SK-MEL-5 (cell line): ENCODE measurements at places on chromosomes 1 and 21.

DNA sequence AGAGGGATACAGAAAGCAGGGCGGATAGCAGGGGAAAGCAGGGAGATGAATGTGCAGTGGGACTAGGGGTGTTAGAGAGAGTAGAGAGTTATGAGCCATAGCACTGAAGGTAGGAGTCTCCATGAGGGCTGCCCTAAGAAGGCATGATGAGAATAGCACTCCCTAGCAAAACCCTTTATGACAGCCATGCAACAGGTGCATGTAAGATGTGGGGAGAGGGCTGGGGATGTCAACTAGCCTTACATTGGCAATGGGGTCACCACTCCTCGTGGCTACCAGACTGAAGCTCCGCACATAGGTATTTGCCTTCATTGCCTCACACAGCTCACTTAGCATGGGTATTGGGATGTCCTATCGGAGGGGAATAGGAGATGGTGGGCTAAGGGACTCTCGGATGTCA lies 4.6 kb downstream of the TMOD4 start:
- no peak for DNase-seq

- DNase-seq: no peak
These were observed 343.4 kb downstream of the PLPP3 start for GRCh38 chr1:56235909-56236510.

- DNase-seq: no peak
These were observed 33.4 kb upstream of the ATP1B1 start for GRCh38 chr1:169072945-169073725.

DNA sequence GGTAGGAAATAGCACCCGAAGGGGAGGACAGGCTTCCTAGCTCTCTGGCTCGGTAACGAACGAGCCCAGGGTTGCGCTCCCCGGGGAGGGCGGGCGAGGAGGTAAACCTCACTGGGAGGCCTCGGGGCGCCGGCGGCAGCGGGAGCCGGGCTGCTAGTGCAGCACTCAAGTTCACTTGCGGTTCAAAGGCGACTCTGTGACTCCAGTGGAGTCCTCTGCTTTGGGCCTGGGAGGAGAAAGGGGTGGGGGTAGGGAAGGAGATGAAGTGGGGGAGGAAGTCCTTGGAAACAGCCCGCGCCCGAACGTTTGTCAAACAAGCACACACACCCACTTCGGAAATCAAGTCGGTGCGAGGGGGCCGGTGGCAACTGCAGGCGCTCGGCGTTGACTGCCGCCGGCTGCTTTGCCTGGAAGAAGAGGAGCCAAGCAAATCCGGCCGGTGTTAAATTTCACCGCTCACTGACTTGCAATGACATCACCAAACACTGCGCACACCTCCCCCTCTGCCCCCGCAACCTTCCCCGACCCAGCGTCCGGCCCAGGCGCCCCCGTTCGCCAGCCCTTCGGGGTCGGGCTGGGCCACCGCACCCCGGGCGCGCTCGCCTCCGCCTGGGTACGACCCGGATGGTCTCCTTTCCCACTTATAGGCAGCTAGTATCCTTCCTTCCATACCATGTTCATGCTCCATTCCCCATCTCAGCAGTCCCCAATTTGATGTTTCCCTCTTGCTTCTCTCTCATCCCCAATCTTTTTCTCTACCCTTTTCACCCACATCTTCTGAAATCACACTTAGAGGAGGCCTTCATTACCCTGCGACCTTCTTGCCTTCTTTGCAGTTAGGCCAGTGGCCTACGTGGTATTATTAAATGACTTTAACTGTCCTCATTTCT lies at the start of gene COL24A1:
TSS of gene COL24A1 (minus strand) at position 207 of the 890 bp plus-strand sequence. CDS start 376 bp downstream, outside the sequence.
- no peak for DNase-seq

DNA sequence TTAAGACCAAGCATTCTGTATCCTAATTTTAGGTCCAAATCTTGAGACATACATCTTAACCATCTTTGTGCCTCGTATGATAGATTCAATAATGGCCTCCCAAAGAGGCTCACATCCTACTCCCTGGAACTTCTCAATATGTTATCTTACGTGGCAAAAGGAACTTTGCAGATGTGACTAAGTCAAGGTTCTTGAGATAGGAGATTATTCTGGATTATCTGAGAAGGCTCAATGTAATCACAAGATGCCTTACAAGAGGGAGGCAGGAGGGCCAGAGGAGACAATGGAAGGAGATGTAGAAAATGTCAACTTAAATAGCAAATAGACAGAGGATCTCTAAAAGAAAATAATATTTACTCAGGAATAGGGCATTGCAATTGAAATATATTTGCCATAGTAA lies 548.9 kb downstream of the MATN1 start:
- no peak for DNase-seq

GRCh38 chr1:6691507-6691906 lies 10.1 kb downstream of the DNAJC11 start:
- no peak for DNase-seq

GRCh38 chr1:20035114-20035513 lies 34.9 kb upstream of the PLA2G5 start:
- DNase-seq: no peak

DNA sequence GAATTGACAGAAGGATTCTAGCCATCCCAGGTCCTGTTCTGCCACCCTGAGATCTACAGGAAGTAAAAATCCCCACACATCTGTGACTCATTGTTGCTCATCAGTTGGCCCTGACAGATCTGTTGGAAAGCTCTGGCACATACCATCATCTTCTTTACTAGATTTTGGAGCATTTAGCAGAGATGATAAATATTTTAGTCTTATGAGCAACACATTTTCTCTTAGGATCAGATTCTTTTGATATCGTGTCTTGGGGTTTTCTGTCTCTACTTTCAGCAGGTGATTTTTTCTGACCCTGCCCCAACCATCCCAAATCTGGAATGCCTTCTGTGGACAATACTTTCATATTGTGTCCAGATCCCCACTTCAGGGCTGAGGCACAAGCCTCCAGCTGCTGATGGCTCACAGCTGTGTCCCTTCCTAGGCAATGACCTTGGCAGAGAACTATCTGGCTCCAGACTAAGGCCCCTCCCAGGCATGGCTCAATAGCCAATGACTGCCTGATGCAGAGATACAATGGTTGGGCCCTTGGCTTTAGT lies 102.8 kb downstream of the GDAP2 start:
- DNase-seq: no peak

GRCh38 chr1:230869500-230869899 lies 1.2 kb upstream of the C1orf198 start:
- no peak for DNase-seq

DNA sequence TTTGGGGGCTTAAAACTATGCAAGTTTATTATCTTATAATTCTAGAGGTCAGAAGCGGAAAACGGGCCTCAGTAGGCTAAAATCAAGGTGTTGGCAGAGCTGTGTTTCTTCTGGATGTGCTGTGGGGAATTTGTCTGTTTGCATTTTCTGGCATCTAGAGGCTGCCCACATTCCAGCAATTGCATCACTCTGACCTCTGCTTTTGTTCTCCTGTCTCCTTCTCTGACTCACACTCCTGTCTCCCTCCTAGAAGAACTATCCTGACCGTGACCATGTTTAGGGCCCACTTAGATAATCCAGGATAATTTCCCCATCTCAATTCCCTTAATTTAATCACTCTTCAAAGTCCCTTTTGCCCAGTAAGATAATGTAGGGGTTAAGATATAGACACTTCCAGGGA lies 127.4 kb upstream of the DEPDC1 start:
- no peak for DNase-seq

DNA sequence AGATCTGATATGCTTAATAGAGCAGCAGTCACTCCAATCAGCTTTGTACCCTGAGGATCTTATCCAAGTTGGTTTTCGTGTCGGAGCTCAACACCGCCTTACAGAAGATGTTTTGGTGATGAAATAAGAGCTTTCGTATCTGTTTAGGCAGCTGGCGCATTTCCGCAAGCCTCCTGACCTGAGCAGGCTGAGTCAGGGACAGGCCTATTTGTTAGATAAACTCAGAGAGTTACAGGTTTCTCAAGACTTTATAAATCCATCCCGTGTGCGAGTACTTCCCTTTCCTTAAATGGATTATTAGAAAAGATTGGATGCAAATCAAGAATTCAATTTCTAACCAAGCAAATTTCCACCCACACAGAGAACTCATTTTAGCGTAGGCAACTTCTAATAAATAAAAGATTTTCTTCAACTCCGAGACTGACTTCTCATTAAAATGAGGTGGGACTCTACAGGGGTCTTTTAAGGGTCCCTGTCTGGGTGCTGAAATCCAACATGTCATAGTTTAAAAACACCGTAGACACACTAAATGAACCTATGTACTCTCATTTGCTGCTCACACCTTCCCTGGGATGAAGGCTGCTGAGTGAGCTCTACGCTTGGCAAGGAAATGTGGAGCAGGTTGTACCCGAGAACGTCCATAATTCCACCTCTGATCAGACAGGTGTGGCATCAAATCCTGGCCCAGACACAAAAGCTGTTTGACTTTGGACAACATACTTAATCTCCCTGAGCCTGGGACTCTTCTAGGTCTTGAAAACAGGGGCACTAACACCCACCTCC lies 106.9 kb upstream of the F3 start:
- no peak for DNase-seq

- DNase-seq: no peak
These were observed 21.2 kb upstream of the FMO4 start for GRCh38 chr1:171292799-171293198.

DNA sequence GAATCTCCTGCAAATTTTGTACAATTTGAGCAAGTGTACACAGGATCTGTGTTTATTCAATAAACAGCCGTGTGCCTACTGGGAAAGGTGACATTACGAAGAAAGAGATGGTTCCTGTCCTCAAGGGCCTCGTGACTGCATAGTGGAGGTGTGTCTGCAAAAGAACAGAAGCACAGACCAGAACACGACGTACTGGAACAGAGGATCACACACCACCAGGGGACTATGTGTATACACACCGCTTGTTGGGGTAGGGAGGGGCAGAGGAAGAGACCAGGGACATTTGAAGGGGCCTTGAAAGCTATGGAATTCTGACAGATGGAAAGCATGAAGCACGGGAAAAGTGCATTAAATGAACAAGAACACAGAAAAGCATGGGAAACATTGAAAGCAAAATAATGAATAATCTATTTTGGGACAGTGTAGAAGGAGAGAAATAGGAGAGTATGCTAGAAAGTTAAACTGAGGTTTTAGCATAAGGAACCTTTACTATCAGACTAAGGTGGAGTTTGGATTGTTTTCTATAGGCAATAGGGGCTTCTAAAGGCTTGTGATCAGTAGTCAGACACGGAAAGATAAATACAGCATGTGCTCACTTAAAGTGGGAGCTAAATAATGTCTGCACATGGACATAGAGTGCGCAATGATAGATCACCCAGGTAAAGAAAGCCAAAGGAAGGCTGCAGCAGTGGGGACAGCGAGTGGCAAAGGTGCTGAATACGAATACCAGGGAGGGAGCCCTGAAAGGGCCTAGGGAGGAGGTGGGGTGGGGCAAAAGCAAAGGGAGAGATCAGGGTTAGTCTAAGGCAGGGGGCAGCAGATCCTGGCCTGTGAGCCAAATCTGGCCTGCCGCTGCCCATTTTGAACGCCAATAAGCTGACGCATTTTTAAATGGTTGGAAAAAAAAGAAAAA lies 11.0 kb downstream of the JAK1 start:
- no peak for DNase-seq

- peak; percentile 64 for DNase-seq
These were observed 1.8 kb upstream of the PTTG1IP start for GRCh38 chr21:44875316-44875700.
